ENCODE measurements at places on chromosomes 3 and 15.

DNA sequence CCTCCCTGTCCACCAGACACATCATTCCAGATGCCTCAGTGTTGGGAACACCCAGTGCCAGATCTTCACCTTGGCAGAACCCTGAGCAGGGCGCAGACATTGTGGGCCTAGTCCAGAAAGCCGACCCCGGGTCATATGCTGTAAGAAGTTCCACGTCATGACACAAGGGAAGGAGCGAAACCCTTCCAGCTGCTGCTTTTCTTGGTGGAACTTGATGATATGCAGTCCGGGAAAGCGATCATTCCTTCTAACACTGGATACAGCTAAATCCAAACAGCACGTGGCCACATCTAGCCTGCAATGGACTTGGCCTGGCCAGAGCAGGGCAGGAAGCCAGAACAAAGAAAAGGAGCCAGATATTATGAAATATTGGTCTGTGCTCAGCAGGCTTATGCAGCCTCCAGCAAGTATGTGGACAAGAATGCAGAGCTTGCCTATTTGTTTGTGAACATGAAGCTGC, 22.0 kb downstream of the GASK1A start:
- no peak for DNase-seq

DNA sequence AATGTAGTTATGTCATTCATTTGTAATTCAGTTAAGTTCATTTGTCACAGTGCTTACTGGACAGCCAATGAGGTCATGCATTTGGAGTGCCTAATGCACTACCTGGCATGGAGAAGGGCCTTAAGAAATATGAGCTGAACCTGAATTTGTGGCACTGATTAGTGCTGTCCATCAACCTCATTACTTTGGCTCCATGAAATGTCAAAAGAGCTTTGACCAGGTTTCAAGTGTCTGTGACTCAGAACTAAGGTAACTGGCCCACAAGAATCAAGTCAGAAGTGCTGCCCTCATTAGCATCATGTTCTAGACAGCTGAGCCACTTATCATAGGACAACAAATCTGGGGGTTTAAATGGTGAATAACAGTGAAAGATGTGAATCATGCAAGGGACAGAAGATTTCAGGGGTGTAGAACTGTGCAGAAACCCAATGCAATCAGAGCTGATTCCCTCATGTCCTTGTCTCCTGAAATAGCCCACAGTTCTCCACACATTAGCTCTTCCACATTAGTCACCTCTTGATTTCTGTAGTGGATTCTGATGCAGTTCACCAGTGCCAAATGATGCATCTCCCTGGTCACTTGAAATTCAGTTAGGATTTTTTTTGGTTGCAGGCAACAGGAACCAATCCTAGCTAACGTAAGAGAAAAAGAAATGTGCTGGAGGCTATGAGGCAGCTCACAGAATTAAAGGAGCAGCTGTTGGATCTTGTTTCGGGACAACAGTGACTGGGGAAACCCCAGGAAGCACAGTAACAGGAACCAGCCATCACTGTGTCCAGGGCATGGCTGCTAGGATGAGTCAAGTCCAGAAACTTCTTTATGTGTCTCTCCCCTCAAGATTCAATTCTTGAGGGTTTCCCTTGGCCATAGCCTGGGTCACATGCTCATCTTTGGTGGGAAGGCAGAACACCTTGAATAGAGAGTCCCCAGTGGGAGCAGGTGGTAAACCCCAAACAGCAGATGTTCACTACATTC, 38.7 kb downstream of the CHST2 start:
- DNase-seq, result no peak

- peak; percentile 93 for DNase-seq
Measured at GRCh38 chr3:52278510-52279069, at the start of gene WDR82. WDR82 (minus strand) TSS chr3:52278649; CDS start chr3:52278361, 288 bp downstream.

- DNase-seq, result no peak
Measured at GRCh38 chr3:80297720-80298119, 529.9 kb upstream of the ROBO1 start.

DNA sequence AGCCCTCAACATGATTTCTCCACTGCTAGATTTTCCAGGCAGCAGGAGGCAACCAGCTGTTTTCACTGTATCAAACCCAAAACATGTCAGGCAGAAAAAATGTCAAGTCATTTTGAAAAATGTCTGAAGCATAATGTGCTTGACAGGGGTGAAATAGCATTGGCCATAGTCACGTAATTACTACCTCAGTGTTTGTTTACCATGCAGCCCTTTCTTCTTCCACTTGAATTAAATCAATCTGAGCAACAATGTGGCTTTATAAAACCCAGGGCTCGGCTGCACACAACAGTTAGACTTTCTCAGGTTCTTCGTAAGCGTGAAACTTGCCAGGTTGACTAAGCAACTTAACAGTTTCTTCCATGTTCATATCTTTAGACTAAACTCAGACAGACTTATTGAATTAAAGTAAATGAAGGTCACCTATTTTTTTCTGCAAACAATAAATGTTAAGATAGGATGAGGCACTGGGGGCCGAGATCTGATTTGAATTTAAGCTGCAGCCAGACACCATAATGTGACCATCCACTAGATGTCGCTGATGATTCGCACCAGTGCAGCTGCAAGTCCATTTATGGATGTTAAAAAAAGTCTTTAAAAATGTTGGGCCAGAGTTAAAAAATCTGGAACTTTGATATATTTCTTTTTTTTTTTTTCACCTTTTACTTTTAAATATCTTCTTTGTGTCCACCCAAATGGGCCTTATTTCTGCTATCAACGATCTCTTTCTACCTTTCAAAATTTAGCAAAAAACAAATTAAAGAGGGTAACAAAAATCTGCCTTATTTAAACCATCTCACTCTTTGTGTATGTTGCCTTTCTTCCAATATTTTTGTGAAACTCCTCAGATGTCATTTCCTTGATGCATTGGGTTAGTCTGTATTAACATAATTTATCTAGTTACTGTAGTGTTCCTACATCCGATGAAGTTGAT, 305.9 kb downstream of the CACNA2D3 start:
- DNase-seq, result no peak

DNA sequence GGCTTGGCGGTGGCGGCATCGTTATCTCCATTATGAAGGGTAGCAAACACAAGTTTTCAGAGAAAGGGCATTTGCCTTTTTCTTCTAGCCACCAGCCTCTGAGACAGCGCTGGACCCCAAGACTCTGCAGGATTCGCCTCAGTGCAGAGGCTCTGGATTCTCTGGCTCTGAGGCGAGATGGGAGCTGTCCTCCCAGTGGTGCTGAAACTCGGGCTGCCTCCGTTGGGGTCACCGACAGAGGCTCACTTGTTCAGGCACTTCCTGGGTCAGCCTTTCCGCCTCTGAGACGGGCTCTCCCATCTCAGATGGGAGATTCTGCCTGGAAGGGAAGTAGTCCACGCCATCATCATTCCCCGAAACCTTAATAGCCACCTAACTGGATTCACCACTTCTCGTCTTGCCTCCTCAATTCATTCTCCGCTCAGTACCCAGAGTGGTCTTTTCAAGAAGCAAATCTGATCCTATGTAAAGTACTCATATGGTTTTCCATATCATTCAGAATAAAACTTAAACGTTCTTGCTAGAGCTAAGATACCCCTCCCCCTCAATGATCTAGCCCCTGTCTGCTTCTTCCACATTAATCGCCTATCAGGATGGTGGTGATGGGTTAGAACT, 76.9 kb downstream of the RHCG start:
- DNase-seq, result no peak

GRCh38 chr15:71219645-71220044, 104.4 kb downstream of the THSD4 start:
- DNase-seq, result no peak

DNA sequence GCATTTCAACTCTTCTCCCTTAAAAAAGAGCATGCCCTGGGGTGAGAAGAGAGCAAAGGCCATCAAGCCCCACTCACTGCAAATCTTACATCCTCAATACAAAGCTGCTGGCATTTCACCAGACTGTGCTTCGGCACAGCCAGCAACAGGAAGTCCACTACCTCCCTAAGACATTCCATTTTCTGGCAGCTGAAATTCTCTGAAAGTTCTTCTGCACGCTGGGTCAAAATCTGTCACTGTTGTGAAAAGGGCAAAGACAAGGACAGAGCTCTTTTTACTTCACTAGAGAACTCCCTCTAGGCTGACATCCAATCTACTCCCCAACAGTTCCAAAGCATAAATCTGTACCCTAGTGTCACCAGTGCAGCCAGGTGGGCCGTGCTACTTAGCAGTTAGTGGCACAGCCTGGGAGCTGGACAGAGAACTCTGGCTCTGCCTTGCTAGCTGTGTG, 6.3 kb downstream of the MTMR10 start:
- no peak for DNase-seq

GRCh38 chr3:122536632-122537001, 21.9 kb upstream of the KPNA1 start:
- no peak for DNase-seq

GRCh38 chr3:195021692-195022091, 249.3 kb downstream of the XXYLT1 start:
- DNase-seq, result no peak

DNA sequence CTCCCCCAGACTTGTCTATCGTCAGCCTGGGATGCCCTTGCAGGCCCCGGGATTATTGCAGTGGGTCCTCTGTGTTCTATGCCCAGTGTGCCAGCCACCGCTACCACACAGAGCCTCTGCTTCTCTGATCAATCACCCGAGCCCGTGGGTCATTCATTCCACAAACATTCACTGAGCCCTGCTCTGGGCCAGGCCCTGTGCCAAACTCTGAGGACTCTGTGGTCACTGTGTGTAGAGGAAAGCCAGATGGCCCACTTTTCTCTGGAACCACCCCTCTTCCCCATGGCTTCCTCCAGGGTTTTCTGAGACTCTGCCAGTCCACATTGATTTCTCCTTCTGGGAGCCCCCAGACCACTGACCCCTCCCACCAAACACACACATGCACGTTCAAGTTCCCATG, 55.5 kb downstream of the BSN start:
- no peak for DNase-seq

DNA sequence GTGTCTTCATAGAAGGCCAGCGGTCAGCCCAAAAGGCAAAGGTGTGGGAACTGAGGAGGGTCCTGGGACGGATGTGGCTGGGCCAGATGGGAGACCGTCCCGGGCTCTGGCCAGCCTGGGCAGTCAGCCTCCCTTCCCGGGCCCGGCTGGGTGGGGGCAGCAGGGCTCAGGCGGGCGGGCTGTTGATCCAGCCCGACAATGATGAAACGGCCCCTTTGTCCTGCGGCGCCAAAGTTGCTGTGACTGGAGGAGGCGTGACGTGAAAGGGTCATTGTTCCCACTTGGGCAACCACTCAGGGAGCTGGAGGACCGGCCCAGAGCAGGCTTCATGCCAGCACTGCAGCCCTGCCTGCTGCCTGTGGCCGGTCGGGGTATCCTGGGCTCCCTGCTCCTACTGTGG, 16.5 kb downstream of the DUSP7 start:
- no peak for DNase-seq

GRCh38 chr15:77860071-77860691, 217.3 kb downstream of the TBC1D2B start:
- DNase-seq, result no peak

DNA sequence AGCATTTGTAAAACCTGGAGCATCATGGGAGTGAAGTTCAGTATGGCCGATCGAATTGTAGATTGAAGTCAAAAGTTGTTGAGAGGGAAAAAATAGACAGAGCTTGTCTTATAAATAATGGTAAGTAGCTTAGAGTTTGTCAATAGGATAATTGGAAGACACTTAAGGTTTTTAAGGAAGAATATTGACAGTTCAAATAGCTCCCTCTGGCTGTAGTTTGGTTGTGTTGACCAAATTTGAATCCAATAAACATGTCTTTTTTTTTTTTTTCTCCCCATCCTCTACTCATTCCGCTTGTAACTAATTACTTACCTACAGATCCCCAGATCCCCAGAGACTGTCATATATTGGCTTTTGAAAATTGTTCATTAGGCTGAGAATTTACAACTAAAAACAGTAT, 677.0 kb downstream of the AGBL1 start:
- DNase-seq, result no peak

DNA sequence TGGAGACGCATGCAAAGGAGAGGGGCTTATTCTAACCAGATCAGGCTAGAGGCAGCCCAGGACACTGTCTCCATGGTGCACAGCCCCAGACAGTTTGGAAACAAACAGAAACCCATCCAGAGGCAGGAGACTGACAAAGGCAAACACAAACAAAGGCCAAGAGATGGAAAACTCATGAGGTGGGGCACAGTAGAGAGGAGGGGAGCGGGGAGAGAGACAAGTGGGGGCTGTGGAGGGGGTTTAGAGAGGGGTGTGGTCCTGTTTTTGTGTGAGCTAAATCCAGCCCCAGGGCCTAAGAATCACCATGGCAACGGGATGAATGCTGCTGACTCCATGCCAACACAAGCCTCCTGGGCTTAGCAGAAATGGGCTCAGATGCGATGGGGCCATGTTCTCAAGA, 32.3 kb downstream of the PARP16 start:
- DNase-seq, result no peak

DNA sequence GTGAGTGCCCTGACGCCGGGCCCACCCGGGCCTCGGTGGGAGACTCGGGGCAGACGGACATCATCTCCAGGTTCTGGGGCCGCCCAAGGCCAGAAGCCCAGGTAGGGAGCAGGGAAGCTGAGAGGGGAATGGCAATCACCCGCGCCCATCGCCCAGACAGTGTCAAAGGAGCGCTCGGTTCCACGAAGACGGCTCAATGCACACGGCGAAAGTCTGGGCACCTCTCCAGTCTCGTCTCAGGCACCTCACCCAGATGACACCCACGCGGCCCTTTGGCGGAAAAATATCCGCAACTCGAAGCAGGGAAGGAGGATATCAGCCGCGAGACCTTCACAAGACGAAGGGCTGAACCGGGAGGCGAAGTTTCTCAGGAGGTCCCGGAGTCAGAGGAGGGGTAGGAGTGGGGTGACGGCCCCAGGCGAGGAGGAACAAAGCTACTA, 916 bp downstream of the IL17RD start:
- no peak for DNase-seq

GRCh38 chr3:146502887-146503460, 33.6 kb upstream of the PLSCR2 start:
- no peak for DNase-seq

GRCh38 chr3:160038862-160039562, 50.4 kb downstream of the IL12A start:
- no peak for DNase-seq

- DNase-seq, result no peak
Measured at GRCh38 chr3:53236112-53236841, 19.5 kb downstream of the TKT start.

DNA sequence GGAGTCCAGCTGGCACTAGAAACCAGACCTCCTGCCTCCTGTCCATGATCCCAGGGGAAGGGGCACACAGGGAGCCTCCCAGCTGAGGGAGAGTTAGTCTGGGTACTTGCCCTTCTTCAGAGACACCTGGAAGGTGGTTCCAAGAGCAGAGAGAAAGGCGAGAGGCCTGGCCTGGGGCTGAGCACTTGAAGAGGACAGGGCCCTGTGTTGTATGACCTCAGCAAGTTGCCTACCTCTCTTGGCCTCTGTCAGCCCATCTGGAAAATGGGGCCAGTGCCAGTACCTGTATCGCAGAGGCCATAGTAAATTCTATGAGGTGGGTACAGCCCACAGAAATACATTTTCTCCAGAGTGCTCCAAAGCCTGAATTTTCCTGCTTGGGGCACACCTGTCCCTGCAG, 19.5 kb downstream of the PTH1R start:
- no peak for DNase-seq

GRCh38 chr3:145259166-145259880, 901.7 kb downstream of the PLOD2 start:
- no peak for DNase-seq
